ENCODE measurements at places on chromosomes 5 and 9. TPM values are rescaled to one million over a fixed set of nuclear protein-coding genes. Genes with fewer than 3 reads are reported as not detected.
A peak's percentile ranks its signal among the peaks of the same experiment; 100 is the strongest.

The PCDHB3 gene
- total RNA-seq = 12.1 TPM

The TTC33 gene
- total RNA-seq = 14.3 TPM

- H3K27me3 ChIP-seq = no peaks in the 10 kb centered on the region
- no peaks in the 10 kb centered on the region for H3K4me1 ChIP-seq
- no peak overlapping the region for H3K4me3 ChIP-seq
- no peak for DNase-seq
Measured at GRCh38 chr5:45171563-45171962, 362.8 kb downstream of the MRPS30 start.

DNA sequence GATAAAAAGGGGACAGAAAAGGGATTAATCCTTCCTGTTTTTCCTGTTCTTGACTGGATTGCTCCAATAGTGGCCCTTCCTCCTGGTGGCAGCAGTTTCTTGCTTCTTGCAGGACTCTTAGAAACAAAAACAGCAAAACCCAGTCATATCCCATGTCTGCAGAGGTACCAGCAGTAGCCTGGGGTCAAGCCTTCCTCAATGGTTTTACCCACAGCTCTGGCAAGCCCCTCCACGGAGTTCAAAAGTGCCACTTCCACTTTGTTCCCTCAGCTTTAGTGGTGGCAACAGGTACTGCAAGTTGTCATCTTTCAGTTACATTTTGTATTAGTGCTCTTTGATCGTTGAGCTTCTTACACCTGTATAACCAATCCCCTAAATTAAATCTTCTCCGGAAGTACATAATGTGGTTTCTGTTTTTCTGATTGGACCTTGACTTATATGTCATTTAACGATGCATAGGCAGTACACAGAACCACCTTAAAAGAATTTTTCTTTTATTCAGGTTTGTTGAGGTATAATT is 8.7 kb upstream of the RANBP6 start:
- peaks cover 39% of the 10 kb centered on the region for H3K27me3 ChIP-seq
- no peak overlapping the region for H3K4me3 ChIP-seq
- no peak for DNase-seq

DNA sequence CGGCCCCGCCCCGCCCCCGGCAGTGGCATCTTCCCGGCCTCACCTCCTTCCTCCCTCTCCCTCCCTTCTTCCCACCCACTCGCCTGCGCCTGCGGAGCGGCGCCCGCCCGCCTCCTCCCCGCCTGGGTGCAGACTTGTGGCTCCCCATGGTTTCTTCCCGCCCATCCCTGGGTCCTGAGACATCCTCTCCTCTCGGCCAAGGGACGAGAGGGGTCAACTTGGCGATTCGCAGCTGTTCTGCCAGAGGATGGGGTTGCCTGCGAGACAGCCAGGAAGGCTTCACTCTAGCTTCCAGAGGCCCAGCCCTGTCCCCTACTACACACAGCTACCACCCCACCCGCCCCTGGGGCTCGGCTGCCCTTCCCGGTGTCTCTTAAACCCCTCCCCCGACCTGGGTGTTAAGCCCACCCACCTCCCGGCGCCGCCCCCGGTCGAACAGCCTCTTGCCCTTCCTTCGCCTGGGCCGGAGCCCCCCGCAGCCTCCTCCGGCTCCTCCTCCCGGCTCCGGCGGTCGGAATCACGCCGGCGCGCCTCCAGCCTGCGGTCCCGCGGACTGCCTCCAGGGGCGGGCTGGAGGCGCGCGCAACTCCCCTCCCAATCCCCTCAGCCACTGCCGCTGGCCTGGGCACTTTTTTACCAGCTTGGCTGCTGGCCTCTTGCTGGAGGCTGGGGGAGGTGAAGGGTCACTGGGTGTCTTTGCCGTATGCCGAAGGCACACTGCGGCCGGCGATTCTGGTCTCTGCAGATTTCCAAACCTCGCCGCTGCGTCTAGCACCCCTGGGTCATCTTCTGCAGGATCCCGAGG is 1.9 kb downstream of the JADE2 start:
- no peak for DNase-seq
- H3K4me1 ChIP-seq = peaks cover 38% of the 10 kb centered on the region
- H3K36me3 ChIP-seq = no peaks in the 10 kb centered on the region
- peak overlapping the region; percentile 95 for H3K27ac ChIP-seq

- no peak overlapping the region for H3K27ac ChIP-seq
- DNase-seq = no peak
- H3K4me1 ChIP-seq = peaks cover 6% of the 10 kb centered on the region
- no peaks in the 10 kb centered on the region for H3K27me3 ChIP-seq
- no peaks in the 10 kb centered on the region for H3K36me3 ChIP-seq
Measured at GRCh38 chr9:627336-627970, 214.0 kb upstream of the DMRT1 start.

- no peak overlapping the region for H3K4me3 ChIP-seq
- H3K4me1 ChIP-seq = peaks cover 4% of the 10 kb centered on the region
- H3K27me3 ChIP-seq = no peaks in the 10 kb centered on the region
- no peak overlapping the region for H3K27ac ChIP-seq
Measured at GRCh38 chr5:163473635-163474243, 13.3 kb downstream of the HMMR start.

DNA sequence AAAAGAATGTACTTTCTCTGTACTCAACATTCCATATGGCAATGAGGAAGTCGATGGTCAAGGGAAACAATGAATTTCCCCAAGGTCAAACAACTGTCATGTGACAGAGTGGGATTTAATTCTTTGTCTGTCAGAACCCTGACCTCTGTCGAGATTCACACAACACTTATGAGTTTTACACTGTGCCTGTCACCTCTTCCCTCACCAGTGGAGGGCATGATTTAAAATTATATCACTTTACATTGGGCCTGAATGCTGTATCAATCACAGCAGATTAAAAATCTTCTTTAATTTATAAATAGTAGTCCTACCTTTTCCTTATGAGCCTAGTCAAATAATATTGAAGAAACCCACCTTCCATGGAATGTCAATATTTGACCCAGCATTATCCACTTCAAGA is 276.7 kb downstream of the CDH10 start:
- no peaks in the 10 kb centered on the region for H3K4me1 ChIP-seq
- no peak for DNase-seq
- H3K36me3 ChIP-seq = no peaks in the 10 kb centered on the region
- no peak overlapping the region for H3K4me3 ChIP-seq
- H3K27ac ChIP-seq = no peak overlapping the region

GRCh38 chr5:77400645-77401044 is 91.5 kb downstream of the WDR41 start:
- H3K36me3 ChIP-seq = peaks cover 2% of the 10 kb centered on the region
- H3K27me3 ChIP-seq = no peaks in the 10 kb centered on the region
- no peak overlapping the region for H3K4me3 ChIP-seq
- H3K27ac ChIP-seq = no peak overlapping the region
- no peak for DNase-seq

DNA sequence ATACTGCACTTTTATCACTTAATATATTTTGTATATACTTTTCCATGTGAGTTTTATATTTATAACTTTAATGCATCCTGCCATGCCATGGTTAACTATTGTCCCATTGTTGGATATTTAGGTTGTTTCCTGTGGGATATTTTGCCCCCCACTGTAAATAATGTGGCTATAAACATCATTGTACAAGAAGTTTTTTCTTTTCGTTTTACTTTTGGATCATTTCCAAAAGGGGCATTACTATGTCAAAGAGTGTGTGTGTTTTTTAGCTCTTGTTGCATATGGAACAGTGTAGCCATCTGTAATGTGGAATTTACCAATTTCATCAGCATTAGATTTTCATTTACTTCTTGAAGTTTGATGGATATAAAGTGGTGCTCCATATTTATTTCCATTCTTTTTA is 13.3 kb downstream of the ITGA2 start:
- H3K27ac ChIP-seq = no peak overlapping the region
- no peaks in the 10 kb centered on the region for H3K27me3 ChIP-seq
- H3K4me1 ChIP-seq = peaks cover 15% of the 10 kb centered on the region
- no peak for DNase-seq

DNA sequence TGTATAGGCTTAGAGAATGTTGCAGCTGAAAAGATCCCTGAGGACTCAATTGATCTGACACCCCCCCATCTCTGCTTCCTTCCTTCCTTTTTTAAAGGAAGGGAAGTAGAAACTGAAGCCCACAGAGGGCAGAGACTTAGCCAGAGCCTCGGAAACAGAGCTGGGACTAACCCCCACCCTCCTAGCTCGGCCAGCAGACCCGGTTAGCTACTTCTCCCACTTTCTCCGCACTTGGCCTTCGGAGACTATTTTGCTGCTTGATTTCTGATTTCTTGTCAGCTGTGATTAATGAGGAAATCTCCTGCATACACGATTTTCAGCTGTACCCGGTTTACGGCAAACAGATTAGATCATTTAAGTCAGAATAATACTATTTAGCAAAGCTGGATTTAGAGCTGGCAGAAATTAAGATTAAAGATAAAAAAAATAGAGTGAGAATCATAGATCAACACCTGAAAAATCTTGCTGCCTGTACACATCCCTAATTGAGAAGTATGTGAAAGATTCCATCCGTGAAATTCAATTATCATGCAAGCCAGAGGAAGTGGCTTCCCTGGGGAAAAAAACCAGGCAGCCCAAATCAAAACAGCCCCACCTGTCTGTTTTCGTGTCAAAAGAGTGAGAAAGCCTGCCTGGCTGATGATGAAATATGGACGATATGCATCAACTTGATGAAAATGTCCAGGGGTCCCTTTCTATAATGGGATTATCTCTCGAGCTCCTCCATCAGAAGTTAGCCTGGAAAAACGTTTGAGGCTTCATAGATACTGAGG is 159.5 kb upstream of the SHB start:
- no peak overlapping the region for H3K4me3 ChIP-seq
- H3K27ac ChIP-seq = no peak overlapping the region
- H3K4me1 ChIP-seq = peaks cover 31% of the 10 kb centered on the region
- H3K27me3 ChIP-seq = no peaks in the 10 kb centered on the region

GRCh38 chr9:23682352-23682751 is 143.7 kb downstream of the ELAVL2 start:
- H3K4me3 ChIP-seq = no peak overlapping the region
- H3K27ac ChIP-seq = no peak overlapping the region
- no peaks in the 10 kb centered on the region for H3K36me3 ChIP-seq
- peaks cover 23% of the 10 kb centered on the region for H3K4me1 ChIP-seq
- DNase-seq = no peak
- H3K27me3 ChIP-seq = no peaks in the 10 kb centered on the region

DNA sequence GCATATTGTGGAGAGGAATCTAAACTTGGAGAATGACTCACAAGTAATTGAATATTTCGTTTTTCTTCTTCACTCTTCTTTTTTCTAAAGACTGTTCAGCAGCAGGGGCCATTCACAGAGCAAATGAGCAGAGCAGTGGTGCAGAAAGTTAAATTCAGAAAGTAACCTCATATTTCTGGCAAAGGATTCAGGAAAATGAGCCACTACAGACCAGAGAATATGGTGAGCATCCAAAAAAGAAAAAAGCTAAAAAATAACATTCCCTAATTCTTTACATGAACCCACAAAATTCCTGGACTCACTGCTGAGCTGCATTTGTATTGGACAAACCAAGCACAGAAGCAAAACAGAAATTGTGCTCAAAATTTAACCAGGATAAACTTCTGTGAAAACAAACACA is 1486.8 kb upstream of the C9orf72 start:
- no peak overlapping the region for H3K4me3 ChIP-seq
- no peaks in the 10 kb centered on the region for H3K36me3 ChIP-seq

All from chondrocyte (in vitro differentiated cells).